SK-MEL-5 (cell line): ENCODE measurements at places on chromosomes 16 and 17.

DNA sequence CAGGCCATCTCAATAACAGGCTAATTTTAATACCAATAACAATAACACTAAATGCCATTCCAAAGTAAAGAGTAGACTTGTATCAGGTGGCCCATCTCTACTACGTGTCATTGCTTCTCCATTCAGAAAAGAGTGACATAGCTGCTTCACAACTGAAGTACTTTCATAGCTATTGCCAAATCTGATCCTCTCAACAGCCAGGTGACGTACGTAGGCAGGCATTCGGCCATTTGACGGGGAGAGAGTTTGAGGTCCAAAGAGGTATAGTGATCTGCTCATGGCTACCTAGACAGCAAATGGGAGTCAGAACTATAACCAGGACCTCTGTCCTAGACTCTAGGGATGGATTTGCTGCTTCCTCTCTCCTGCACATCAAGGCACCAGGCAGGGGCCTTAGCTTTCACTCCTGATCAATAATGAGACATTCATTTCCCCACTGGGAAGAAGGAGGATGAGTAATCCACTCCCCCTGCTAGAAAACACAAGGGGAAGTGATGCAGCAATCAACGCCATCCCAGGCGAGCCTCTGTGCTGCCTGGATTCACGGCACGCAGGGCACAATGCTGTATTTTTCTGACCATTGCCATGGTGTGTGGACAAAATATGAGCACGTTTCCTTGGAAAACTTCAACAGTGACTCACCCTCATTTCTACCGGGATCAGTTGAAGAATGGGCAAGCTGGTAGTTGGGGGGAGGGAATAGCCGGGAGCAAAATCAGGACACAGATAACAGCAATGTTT, 80.9 kb downstream of the SPACA3 start:
- DNase-seq, result no peak

DNA sequence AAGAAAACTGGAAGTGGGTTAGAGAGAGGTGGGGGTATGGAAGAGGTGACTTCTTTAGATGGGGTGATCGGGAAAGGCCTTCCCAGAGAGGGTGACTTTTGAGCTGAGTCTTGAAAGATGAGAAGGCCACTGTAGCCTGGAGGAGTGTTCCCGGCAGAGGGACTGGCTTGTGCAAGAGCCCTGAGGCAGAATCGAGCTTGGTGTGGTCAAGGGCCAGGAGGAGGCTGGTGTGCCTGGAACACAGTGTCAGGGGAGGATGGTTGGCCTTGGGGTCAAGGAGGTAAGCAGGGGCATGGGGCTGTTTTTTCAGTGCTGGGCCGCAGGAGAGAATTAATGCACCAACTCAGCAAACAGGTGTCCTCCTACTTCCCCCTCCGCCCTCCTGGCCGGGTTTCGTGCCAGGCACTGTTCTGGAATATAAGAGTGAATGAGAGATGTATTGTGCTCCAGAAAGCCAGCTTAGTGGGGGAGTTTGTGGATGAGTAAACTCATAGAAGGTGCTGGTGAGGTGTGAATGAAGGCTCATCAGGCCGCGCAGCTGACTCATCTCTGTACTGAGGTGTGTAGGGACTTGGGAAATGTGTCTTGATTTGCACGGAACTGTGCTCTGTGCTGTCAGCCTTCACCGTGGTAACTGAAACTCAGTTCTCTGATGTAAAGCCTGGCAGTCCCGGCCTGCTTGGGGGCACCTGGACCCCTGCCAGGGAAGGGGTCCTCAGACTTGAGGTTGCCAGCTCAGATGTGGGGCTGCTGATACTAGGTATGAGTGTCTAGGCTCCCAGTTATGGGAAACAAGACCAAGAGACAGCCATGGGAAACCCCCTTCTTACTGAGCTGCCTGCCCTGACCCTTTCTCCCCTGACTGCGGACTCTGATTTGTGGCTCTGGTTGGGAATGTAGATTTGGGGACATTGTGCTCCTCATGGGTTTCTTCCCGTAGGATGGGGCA, 15.3 kb downstream of the KSR1 start:
- no peak for DNase-seq

DNA sequence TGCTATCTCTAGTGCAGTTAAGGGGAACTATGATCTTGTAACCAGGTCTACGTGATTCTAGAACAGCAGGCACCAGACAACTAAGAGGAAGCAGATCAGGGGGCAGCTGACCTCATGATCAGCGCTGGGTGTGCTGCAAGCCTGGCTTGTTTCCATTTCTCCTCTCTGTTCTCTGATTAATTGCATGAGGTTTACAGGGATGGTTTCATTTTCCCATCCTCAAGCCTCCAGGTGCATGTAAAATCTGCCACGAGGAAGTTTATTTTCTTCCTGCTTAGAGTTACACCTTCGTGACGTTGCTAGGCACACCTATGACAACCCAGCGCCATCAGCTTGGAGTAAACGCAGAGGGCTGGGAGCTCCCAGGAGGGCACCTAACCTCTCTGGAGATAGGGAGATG, 4.3 kb upstream of the NUPR1 start:
- DNase-seq, result no peak

DNA sequence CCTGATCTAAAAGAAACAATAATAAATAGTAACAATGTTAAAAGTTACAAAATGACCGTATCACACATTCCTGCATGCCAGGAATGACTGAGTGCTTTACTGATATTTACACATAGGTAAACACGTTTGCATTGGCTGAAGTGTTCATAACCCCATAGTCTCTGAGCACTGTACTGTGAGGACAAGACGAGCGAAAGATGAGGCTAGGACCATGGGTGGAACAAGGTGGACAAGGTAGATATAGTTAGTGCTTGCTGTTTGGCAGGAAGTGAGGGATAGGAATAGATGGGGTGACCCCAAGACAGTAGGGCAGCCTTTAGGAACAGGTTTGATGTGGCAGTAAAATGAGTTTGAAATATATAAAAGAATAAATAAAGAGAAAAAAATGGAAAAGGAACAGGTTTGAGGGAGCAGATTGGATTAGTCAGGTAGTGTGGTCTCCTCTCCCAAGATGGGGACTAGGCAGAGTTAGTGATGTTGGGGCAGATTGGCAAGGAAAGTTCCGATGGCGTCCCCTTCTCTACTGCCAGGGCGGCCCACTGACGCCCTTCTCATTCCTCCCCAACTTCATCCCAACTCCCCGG, 452 bp upstream of the E2F4 start:
- no peak for DNase-seq

GRCh38 chr16:78962457-78962929, 638.0 kb downstream of the MAF start:
- no peak for DNase-seq

GRCh38 chr17:20981046-20981920, 61.5 kb downstream of the USP22 start:
- DNase-seq, result no peak

- DNase-seq, result no peak
Measured at GRCh38 chr17:59858932-59859331, 33.8 kb downstream of the TUBD1 start.

GRCh38 chr16:69443927-69444631, 19.7 kb downstream of the CYB5B start:
- peak; percentile 29 for DNase-seq

- no peak for DNase-seq
Measured at GRCh38 chr17:39264119-39264518, 38.4 kb upstream of the STAC2 start.

GRCh38 chr16:1471569-1472194, 3.1 kb downstream of the CLCN7 start:
- DNase-seq, result peak; percentile 96

GRCh38 chr17:77755410-77755963, 203.0 kb upstream of the TNRC6C start:
- DNase-seq, result no peak

GRCh38 chr17:39200070-39200879, at the start of gene RPL19:
Gene RPL19 (plus strand): TSS chr17:39200283. CDS start chr17:39200345, 62 bp downstream.
- peak; percentile 42 for DNase-seq
